ENCODE measurements at places on chromosomes 7 and 10. TPM values are rescaled to one million over a fixed set of nuclear protein-coding genes. Genes with fewer than 3 reads are reported as not detected.

DNA sequence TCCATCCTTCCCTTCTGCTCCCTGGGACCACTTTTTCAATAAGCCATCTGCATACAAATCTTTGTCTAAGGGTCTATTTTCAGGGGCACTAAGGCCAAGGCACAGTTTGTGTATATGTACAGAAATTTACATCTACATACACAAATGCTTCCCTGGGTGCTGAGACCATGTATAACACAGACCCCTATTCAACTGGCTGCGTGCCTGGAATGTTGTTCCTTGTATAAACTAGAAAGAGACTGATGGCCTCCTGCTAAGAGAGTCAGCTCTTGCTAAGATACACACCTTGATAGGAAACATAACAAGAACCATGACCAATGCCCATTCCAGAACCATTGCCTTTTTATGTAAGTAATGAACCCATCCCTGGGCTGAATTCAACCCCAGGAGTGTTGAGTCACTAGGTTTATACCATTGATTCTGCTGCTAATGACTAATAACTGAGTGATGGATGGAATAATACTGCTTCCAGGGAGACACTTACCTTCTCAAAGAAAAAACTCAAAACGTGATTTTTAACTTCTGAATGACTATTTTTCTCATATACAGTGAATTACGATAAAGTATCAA, 290.7 kb downstream of the FGFR2 start:
- DNase-seq, result no peak

TDRD1 gene
- not detected for total RNA-seq

SLC29A4 gene
- total RNA-seq, result 3.8 TPM

GRCh38 chr7:8442051-8442813, 8.8 kb downstream of the NXPH1 start:
- DNase-seq, result no peak

- DNase-seq, result no peak
These were observed 79.1 kb downstream of the XRCC2 start for GRCh38 chr7:152596824-152597223.

All from glomerular endothelial cell (primary cell).